ENCODE measurements at places on chromosomes 11 and 22. TPM values are rescaled to one million over a fixed set of nuclear protein-coding genes. Genes with fewer than 3 reads are reported as not detected.
A peak's percentile ranks its signal among the peaks of the same experiment; 100 is the strongest.

DNA sequence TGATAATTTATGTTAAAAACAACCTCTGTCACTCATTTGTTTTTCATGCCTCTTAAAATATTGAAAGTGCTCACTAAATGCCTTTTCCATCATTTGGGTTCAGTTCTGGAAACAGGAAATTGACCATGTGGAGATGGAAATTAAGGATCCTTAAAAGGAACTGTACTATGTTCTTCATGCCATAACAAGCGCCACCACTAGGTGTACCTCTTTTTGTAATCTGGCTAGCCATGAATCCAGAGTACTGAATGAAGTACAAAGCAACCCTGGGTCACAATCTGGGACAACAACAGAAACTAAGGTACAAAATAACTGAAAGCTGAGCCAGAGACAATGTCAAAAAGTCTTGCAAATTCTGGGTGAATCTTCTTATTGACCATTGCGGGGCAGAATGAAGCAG is 559.1 kb downstream of the FAM181B start:
- no peaks in the 10 kb centered on the region for H3K4me1 ChIP-seq
- no peaks in the 10 kb centered on the region for H3K27me3 ChIP-seq
- peak; percentile 35 for DNase-seq
- no peaks in the 10 kb centered on the region for H3K36me3 ChIP-seq
- no peak overlapping the region for H3K4me3 ChIP-seq

GRCh38 chr11:3181725-3182461 is 16.8 kb upstream of the OSBPL5 start:
- no peak overlapping the region for H3K4me3 ChIP-seq
- H3K27me3 ChIP-seq: no peaks in the 10 kb centered on the region
- H3K27ac ChIP-seq: no peak overlapping the region
- H3K4me1 ChIP-seq: peaks cover 4% of the 10 kb centered on the region

Gene EFEMP2
- total RNA-seq: 21.5 TPM

Gene C22orf42
- total RNA-seq: not detected

Gene SLC22A9
- not detected for total RNA-seq

DNA sequence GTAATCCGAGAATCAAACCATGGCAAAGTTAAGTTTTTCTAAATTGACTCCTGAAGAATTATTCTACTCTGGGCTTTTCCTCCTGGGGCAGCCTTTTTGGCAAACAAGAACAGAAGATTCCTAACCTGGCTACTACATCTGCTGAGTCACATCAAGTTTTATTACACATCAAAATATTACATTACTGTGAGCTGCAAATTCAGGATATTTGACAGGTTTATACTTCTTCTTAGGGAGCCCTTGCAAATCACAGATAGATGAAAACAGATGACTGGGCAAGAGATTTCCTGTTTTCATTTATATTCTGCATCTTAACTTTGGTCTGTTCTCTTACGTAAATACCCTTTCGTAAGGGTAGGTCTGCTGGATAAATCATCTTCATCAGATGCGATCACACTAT is 23.6 kb downstream of the XRRA1 start:
- no peak overlapping the region for H3K27ac ChIP-seq
- no peak overlapping the region for H3K4me3 ChIP-seq
- H3K27me3 ChIP-seq: no peaks in the 10 kb centered on the region
- no peaks in the 10 kb centered on the region for H3K36me3 ChIP-seq
- H3K4me1 ChIP-seq: peaks cover 5% of the 10 kb centered on the region
- no peak for DNase-seq

Gene SLC35E4
- total RNA-seq: 1.1 TPM

Gene MMP10
- total RNA-seq: not detected

DNA sequence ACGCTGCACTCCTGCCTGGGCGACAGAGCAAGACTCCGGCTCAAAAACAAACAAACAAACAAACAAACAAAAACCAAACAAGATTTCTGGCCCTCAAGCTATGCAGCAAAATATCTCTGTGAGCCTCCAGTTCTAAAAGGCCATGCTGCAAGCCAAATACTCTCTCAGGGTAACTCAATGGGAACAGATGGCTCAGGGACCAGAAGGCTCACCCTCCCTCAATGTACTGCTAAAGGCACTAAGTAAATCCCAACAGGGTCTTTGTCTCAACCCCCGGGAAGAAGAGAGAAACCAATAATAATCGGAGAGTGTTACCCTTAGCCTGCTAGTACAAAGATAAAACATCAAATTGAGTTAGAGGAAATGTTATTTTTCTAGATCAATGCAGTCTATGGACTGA is 119.7 kb upstream of the ZC3H12C start:
- no peaks in the 10 kb centered on the region for H3K36me3 ChIP-seq
- H3K4me1 ChIP-seq: no peaks in the 10 kb centered on the region

Gene SEPTIN3
- 1.1 TPM for total RNA-seq

Gene SMTNL1
- 4.5 TPM for total RNA-seq

DNA sequence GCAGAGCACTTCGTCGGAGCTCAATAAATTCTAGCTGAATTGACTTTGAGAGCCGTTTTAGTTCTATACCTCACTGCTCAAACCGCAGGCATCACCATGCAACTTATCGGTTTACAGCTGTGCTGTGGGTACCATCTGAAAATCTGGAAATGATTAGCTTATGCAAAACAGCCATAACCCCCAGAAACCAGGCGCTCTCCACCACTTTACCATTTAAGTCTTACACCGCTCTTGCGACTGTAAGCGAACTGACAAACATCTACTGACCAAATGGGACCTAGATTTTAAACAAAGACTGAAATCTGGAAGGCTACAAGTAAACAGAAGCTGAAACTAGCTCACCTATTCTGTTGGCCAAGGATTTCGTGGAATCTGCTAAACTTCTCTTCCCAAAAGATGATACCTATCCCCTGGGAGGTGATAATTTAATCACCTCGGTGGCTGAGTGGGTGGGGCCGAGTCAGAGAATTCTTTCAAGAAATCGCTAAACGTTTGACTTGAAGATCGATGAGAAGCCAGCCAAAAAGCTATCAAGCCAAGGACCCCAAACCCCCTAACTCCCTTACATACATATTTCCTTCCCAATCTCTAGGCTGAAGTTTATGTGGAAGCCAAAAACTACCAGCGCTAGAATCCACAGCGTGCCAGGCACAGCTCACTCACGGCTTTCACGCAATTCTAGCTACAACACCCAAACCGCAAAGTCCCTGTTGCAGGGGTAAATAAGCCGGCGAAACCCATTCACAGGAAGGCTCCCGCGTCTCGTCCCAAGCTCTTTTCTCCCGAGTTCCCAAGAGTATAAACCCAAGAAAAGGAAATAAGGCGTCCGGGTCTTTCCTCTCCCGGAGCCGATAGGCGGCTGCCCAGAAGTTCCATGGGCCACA is 644 bp downstream of the SPTY2D1 start:
- H3K36me3 ChIP-seq: no peaks in the 10 kb centered on the region
- H3K27ac ChIP-seq: peak overlapping the region; percentile 91
- no peaks in the 10 kb centered on the region for H3K27me3 ChIP-seq
- H3K4me3 ChIP-seq: peak overlapping the region; percentile 67

- no peak for DNase-seq
- 0 out of 2 replicates have a peak, but pooled peaks cover 2% of the 10 kb centered on the region for H3K4me1 ChIP-seq
- no peaks in the 10 kb centered on the region for H3K36me3 ChIP-seq
- no peaks in the 10 kb centered on the region for H3K27me3 ChIP-seq
- H3K4me3 ChIP-seq: no peak overlapping the region
These were observed 46.5 kb downstream of the FEZ1 start for GRCh38 chr11:125449565-125449964.

DNA sequence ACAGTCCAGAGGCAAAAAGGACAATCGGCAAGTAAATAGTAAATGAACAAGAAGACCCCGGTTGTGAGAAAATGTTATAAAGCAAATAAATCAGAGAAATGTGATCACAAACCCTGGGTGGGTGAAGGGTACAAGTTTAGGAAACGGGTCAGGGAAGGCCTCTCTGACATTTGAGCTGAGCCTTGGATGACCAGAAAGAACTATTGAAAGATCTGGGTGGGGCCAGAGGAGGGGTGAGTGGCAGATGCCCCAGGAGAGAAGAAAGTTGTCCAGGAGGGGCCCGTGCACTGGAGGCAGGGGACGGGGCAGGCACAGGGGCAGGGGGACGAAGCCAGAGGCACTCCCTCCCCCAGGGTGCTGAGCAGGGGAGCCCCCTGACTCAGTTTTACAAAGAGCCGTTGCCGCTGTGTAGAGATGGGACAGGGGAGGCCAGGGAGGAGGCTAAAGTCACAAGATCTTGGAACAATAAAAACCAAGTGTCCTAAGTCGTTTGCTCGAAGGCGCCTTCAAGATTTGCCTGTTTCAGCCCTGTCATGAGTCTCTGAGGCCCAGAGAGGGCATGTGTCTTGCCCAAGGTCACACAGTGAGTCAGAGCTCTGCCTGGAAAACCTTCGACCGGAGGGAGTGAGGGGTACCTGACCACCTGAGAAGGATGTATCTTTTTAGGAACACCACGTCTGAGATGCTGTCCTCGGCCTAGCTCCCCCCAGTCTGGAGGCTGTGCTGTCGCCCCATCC is 10.8 kb upstream of the PDGFB start:
- peaks cover 15% of the 10 kb centered on the region for H3K4me1 ChIP-seq
- no peak for DNase-seq
- H3K27me3 ChIP-seq: peaks cover 6% of the 10 kb centered on the region
- peak overlapping the region; percentile 37 for H3K27ac ChIP-seq
- H3K36me3 ChIP-seq: no peaks in the 10 kb centered on the region

GRCh38 chr11:35892166-35892565 is 51.7 kb upstream of the LDLRAD3 start:
- H3K4me3 ChIP-seq: no peak overlapping the region
- no peaks in the 10 kb centered on the region for H3K36me3 ChIP-seq
- H3K4me1 ChIP-seq: peaks cover 18% of the 10 kb centered on the region
- no peak for DNase-seq
- H3K27me3 ChIP-seq: no peaks in the 10 kb centered on the region
- no peak overlapping the region for H3K27ac ChIP-seq

Gene ZNF280B
- total RNA-seq: 0.18 TPM

Gene SHISAL1
- total RNA-seq: not detected

- H3K36me3 ChIP-seq: no peaks in the 10 kb centered on the region
- DNase-seq: peak; percentile 83
- H3K4me1 ChIP-seq: peaks cover 16% of the 10 kb centered on the region
- no peaks in the 10 kb centered on the region for H3K27me3 ChIP-seq
- H3K27ac ChIP-seq: no peak overlapping the region
These were observed 35.0 kb upstream of the SORL1 start for GRCh38 chr11:121417055-121417551.

DNA sequence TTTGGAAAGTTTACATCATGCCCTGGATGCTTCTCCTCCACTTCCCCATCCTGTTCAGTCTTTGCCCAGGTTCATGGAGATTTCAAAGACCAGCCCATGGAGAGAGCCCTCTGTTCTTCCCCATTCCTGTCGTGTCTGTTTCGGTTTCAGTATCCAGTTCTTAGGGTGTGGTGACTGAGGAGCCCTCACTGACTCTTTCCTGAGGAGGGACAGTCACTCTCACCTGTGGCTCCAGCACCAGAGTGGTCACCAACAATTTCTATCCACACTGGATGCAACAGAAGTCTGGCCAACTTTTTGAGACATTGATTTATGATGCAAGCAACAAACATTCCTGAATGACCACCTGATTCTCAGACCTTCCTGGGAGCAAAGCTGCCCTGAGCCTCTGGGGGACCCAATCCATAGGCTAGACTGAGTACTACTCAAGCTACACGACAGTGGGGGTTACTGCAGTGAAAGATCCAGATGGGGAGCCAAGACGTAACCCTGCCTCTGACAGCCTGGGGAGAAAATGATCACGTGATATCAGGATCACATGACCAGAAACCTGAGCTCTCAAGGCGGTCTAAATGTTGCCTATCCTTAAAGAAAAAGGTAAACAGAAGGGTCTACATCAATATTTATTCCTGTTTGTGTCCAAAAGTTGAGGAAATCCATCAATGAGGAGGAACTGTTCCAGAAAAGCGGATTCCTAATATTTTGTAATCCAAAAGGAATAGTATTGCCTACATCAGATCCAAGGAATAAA is 76.2 kb upstream of the VPREB1 start:
- H3K27me3 ChIP-seq: no peaks in the 10 kb centered on the region
- DNase-seq: peak; percentile 42
- no peak overlapping the region for H3K4me3 ChIP-seq
- no peaks in the 10 kb centered on the region for H3K4me1 ChIP-seq
- no peak overlapping the region for H3K27ac ChIP-seq

DNA sequence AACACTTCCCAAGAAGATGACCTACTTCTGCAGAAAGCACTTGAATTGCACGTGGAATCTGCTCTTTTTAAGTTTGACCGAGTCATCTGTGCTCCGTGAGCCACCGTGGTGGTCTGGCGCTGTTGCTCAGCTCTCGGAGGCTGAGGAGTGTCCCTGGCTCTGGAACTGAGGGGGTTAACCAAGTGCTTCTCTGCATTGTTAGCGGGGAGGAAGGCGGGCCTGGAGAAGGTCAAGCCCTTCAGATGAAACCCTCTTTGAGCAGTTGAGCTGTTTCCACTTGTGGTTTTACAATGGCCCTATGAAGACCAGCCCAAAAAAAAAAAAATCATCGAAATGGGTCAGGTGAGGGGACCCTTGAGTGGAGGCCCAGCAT is 286.4 kb downstream of the NTM start:
- no peaks in the 10 kb centered on the region for H3K36me3 ChIP-seq
- no peak overlapping the region for H3K27ac ChIP-seq
- no peak for DNase-seq
- no peaks in the 10 kb centered on the region for H3K4me1 ChIP-seq

Gene UPK3A
- total RNA-seq: not detected

GRCh38 chr22:36164621-36165020 is 4.1 kb upstream of the APOL3 start:
- 0 out of 2 replicates have a peak, but pooled peaks cover 4% of the 10 kb centered on the region for H3K27me3 ChIP-seq
- H3K4me1 ChIP-seq: no peaks in the 10 kb centered on the region
- no peak for DNase-seq

GRCh38 chr11:61747192-61747966 is 5.1 kb upstream of the MYRF start:
- H3K27me3 ChIP-seq: no peaks in the 10 kb centered on the region
- no peaks in the 10 kb centered on the region for H3K36me3 ChIP-seq
- no peak overlapping the region for H3K4me3 ChIP-seq
- no peak overlapping the region for H3K27ac ChIP-seq

DNA sequence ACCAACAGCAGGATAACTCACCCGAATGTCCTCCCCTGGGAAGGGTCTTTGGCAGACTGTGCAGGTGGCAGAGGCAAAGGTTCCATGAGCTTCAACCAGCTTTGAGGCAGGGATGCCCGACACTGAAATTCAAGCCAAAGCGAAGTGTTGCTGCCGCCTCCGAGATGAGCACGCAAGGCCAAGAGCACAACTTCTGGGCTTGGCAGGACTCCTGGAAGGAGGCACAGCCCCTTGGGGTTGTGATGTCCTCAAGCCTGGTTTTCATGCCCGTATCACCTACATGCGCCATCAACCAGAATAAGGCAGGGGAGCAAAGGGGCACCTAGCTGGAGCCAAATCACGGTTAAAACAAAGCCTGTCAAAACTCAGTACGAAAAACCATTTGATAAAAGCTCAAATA is 5.7 kb downstream of the SIRT3 start:
- no peaks in the 10 kb centered on the region for H3K36me3 ChIP-seq
- no peak overlapping the region for H3K27ac ChIP-seq
- no peaks in the 10 kb centered on the region for H3K4me1 ChIP-seq
- DNase-seq: no peak
- H3K4me3 ChIP-seq: no peak overlapping the region
- H3K27me3 ChIP-seq: no peaks in the 10 kb centered on the region

Gene INSC
- not detected for total RNA-seq

DNA sequence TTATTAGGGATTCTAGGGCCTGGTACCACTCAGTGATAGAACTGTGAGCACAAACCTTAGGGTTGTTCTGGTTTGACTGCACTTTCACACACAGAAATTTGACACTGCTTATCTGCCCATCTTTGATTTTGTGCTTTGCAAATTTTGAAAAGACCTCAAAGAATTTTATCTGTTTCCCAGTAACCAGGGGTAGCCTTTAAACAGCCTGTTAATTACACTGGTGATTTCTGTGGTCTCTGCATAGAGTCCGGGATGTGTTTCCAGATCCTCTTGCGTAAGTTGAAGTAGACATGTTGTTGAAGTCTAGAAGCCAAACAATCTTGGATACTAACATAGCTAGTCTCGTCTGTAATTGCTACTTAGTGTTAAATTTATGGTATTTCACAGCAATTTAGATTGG is 75.3 kb downstream of the C22orf31 start:
- H3K27ac ChIP-seq: no peak overlapping the region
- no peak for DNase-seq
- peaks cover 5% of the 10 kb centered on the region for H3K36me3 ChIP-seq
- H3K4me3 ChIP-seq: no peak overlapping the region

All from SJCRH30 (cell line).